Thoracic aorta (tissue), 2 donors: ENCODE measurements at places on chromosomes 3 and 15. TPM values are rescaled to one million over a fixed set of nuclear protein-coding genes. Genes with fewer than 3 reads are reported as not detected.

Gene PIGB
- total RNA-seq, result 26.7 TPM

Gene MNS1
- total RNA-seq, result 2.3 TPM

Gene NEK10
- total RNA-seq, result 0.68 TPM

Gene MCTP2
- 15.7 TPM for total RNA-seq

Gene LCTL
- not detected for total RNA-seq

Gene AEN
- 36.0 TPM for total RNA-seq

Gene DUOXA2
- total RNA-seq, result not detected

Gene WNT7A
- total RNA-seq, result not detected

Gene SEMA4B
- total RNA-seq, result 26.9 TPM

Gene PDIA5
- total RNA-seq, result 33.2 TPM

DNA sequence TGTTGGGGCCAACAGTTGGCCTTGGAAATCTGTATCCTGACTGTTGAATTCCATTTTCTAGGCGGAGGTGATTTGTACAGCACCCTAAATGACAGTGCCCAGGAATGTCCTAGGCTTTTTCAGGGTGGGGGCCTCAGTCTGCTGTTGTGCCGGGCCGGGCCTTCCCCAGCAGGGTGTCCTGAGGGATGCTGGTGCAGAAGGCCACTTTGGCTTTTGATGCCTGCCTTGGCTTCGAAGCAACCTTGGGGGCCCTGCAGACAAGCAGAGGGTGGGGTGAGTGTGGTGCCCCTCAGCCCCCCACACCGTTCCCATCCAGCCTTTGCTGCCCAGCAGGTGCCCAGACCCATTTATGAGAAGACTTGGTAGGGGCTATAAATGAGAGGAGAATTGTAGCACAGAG lies 33.0 kb downstream of the SYNM start:
- no peak for DNase-seq

GRCh38 chr15:45177285-45177684 lies 10.5 kb downstream of the SHF start:
- no peak for DNase-seq

DNA sequence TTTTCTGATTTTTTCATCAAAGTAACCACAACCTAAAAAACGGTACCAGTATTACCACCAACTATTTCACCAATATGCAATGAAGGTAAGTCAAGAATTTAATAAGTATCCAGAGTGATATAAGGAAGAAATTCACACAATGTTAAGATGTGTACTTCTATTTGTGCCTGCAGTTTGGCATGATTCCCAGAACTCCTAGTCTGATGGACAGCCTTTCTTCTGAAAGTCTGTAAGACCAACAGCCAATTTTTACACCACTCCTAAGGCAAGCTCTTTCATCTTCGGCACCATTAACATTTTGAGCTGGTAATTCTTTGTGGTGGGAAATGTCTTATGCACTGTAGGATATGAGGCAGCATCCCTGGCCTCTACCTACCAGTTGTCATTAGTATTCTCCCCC lies 108.3 kb downstream of the VPS13C start:
- DNase-seq, result no peak

GRCh38 chr3:107833043-107833442 lies 257.8 kb downstream of the CD47 start:
- DNase-seq, result no peak

GRCh38 chr3:187999821-188000220 lies 154.1 kb upstream of the LPP start:
- DNase-seq, result no peak

DNA sequence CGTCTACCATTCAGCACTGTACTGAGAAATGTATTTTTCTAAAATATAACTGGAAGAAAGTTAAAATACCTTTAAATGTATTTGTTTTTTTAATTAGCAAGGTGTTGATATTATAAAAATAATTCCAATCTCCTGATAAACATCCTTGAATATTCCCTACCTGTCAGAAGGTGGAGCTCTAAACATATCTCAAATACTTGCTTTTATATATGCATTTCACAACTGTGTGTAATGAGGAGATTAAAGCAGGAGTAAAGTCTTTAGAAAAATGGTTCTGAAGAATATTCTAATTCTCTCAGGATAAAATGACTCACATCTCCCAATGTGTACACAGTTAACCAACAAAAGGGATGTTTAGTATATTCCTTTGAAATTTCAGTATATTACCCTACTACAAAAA lies 422.7 kb downstream of the PLCL2 start:
- DNase-seq, result no peak

DNA sequence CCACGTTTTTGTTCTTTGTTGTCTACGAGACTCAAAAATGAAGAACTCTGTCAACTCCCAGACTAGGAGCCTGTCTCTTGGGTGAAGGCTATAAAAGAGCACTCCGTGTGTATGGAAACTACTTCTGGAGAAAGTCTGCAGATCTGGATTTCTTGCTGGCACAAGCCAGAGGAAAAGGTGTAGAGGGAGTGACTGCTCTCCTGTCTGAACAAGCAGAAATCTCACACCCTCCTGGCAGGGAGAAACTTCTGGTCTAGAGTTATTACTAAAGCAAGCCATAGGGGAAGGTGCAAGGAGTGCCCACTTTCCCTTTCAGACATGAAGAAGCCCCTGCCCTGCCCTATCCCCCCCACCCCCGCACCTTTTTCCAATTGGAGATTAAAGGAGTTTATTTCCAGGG lies 9.5 kb downstream of the PLAAT1 start:
- DNase-seq, result no peak

DNA sequence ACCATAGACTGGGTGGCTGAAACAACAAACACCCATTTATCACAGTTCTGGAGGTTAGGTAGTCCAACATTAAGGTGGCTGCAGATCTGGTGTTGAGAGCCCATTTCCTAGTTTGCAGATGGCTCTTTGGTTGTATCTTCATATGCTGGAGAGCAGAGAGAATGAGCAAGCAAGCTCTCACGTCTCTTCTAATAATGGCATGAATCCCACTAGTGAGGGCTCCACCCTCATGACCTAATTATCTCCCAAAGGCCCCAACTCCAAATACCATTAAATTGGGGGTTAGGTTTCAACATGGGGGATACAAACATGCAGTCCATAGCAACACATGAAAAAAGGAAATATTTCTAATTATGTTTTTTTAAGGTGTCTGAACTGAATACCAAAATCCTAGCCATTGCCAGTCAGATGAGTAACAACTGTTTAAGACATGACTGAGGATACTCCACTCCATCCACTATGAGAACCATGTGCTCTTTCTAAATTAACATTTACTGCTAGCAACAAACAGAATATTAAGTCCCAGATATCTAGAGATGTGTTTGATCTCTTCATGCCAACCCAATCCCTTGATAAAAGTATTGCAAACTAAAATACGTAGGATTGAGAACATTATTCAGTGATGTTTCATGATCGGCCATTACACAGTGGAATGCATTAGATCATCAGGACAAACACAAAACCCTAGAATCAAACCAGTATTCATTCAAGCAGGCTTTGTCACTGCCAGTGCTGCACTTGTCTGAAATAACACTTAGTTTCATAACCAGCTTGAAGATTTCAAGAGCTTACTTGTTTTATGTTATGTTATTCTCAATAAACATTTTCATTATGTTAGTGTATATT lies 340.3 kb downstream of the SLC9A9 start:
- DNase-seq, result no peak

DNA sequence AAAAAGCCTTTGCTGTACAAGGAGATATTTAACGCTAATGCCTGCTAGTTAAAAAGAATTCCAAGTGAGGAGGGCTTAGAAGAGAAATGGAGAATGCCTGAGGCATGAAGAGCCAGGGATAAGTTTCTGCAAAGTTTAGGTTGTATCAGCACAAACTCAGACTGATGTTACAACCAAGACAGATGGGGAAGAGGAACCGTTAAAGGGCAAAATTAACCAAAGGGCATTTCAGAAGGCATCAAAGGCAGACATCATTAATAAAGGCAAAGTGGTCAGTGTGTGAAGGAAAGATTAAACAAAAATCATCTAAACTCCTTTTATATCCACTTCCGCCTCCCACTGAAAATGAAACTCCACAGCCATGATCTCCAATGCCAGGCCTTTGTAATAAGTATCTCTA lies 7.0 kb downstream of the MYO5A start:
- no peak for DNase-seq

DNA sequence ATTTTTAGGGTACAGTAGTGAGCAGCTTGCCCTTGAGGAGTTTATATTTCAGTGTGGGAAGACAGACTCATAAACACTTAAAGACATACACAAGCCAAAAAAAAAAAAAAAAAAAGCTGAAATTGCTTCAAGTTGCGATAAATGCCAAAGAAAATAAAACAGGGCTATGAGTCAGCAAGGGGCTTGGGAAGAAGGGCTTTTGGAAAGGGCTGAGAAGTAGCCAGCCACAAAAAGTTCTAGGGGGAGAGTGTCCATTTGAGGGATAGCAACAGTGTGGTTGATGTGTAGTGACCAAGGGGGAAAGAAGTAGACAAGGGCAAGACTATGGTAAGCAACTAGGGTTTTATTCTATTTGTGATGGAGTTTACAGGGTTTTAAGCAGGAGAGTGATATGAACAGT lies 185.5 kb downstream of the ADAMTS9 start:
- no peak for DNase-seq

- DNase-seq, result no peak
Observed at GRCh38 chr3:169633789-169634188, 29.7 kb downstream of the MECOM start.

- no peak for DNase-seq
Observed at GRCh38 chr15:55796321-55796965, 53.5 kb upstream of the PRTG start.

DNA sequence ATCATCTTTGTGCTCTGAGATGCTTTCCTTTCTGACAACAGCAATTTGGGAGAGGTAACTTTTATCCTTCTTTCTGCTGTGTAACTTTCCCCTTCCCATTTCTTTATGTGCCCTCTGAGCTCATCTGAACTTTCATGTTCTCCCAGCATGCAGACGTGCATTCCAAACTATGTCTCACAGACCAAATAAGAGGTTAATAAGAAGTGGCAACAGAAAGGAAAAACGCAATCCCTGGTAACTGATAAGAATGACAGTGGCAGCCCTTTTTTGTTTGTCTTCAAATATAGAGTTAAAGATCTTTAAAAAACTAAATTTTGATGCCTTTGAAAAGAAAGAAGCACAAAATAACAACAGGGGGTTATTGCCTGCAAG lies 533.4 kb downstream of the FOXP1 start:
- DNase-seq, result no peak

DNA sequence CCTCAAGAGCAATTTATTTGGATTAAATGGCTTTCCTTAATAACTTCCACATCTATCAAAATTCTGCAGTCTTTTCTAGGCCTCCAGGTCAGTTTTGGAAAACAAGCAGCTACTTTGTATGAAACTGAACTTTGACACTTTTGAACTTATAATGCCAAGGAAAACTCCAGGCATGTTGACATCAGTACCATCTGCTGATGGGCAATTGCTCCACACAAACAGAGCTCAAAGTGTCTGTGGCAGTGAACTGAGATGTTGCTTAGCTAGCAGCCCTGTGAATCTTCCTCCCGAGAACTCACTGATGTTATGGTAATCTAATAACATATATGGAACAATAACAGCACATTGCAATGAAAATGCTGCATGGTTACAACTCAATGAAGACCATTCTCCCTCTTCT lies 250.2 kb downstream of the THRB start:
- DNase-seq, result no peak

DNA sequence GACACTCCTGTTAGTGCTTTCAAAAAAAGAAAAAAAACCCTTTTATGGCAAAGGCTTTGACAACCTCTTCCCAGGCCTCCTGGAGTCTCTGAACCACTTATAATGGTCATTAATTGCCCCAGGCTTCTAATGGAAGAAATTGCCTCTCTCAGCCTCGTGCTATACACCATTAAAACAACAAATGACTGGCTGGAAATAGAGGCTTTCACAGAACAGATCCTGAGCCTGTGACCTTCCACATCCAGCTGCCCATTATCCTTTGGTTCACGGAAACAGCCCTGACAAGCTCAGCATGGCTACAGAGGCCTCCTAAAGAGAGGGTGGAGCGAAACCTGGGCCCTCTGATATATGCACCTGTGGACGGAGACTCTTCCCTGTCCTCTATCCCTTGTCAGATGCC lies 26.8 kb upstream of the MKRN3 start:
- DNase-seq, result no peak

GRCh38 chr15:34147371-34148140 lies 45.7 kb downstream of the PGBD4 start:
- DNase-seq, result no peak

DNA sequence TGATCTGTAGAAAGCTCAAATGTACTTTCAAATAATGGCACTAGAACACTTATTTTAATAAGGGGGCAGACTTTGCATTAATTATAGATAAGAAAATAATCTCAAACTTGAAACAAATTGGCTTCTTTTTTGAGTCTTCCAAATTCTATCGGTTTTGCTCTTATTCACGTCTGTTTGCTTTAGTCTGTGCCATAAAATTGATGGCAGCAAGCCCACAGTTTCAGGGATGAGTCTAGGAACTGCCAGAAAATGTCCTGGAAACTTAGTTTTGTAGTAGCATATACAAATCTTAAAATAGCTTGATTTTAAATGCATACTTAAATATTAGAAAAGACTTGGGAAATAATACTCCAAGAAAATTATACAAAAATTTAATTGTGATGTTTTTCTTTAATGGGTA lies 39.7 kb downstream of the BCHE start:
- no peak for DNase-seq

GRCh38 chr3:38805765-38806386 lies 10.1 kb downstream of the SCN10A start:
- DNase-seq, result no peak

DNA sequence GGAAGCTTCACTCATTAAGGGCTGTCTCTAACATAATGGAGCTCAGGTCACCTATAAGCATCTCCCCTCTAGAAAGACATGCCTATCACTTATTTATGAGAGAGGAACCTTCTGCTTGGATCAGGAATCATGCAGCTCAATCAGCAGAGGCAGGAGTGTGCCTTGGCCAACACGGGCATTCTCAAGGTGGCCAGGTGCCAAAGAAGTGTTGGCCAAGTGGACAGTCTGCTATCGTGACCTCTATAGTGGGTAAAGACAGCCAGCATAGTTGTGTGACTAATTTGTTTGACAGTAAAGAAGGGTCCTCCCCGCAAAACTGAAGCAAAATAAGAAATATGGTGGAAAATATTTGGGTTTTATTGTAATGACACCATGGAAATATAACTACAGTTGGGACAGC lies 14.7 kb upstream of the AGTR1 start:
- DNase-seq, result no peak

- DNase-seq, result no peak
Observed at GRCh38 chr3:24359645-24360462, 134.8 kb downstream of the THRB start.

GRCh38 chr3:161884830-161885229 lies 388.2 kb downstream of the OTOL1 start:
- DNase-seq, result no peak

DNA sequence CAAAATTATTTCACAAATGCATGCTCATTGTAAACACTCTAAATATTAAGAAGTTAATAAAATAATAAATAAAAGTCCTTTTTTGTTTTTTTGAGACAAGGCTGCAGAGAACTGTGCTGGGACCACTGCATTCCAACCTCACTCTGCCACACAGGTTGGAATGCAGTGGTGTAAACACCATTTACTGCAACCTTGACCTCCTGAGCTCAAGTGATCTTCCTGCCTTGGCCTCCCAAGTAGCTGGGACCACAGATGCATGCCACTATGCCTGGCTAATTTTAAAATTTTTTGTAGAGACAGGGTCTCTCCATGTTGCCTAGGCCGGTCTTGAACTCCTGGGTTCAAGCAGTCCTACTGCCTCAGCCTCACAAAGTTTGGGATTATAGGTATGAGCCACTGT lies 578.4 kb downstream of the ZIC1 start:
- DNase-seq, result no peak

GRCh38 chr3:76811418-76811817 lies 228.5 kb upstream of the ROBO2 start:
- DNase-seq, result no peak
